Stimulated activated CD8-positive, alpha-beta memory T cell treated with anti-CD3 and anti-CD28 coated beads, Interleukin-2, amount 100 ng/mL, for 1 hour (primary cell): ENCODE measurements at places on chromosomes 13 and 19.

DNA sequence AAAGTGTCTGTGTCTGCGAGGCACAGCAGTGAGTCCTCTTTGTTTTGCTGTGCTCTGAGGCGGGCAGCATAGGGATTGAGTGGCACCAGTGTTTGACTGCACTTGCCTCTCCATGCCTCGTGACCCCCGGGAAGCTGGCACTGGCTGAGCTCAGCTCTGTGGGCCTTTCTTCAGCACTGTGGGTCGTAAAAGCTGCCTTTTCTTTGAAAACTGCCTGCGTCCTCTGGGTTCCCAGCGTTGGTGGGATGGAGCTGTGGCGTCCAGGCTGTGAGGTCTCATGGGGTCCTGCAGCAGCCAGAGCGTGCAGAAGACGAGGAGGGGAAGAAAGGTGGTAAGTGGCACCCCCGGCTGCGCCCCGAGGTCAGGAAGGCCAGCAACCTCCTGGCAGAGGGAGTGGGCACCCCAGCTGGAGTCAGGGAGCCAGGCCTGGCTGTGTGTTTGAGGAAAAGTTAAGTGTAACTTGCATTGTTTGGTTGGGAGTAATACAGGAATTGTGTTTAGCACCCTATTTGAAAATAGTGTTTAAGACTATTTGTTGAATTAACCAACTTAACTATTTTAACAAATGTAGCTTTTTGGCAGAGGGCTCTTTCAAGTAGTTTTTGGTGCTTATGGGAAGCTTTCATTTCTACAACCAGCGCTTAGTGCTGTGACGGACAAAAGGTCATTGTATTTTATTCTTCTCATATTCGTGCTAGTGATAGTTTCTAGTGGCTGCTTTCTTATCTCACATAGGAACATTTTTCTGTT, 79.3 kb upstream of the TEX29 start:
- DNase-seq: no peak

DNA sequence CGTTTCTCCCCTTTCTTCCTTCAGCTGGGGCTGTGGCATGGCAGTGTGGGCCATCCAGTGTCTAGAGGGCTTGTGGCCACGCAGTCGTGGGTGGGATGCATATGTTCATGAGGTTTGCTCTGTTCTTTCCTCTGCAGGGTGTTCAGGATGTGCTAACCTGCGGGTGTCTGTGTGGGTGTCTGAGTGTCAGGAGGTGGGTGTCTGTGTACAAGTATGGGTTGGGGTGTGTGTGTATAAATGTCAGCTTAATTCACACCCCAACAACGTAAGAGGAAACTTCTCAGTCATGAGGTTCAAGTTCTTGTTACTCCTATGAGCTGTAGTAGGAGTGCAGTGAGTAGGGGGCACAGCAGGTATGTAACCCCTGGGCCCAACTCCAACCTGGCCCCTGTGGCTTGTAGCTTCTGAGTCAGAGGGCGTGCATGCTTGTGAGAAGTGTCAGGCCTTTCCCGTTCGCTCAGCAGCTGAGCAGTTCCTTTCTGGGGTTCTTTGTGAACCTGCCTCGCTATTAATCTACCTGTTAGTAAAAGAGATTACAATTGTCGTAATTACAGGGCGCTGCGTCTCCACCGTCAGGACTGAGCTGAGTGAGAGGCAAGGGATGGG, 49.1 kb downstream of the NFIX start:
- DNase-seq: peak; percentile 14

GRCh38 chr13:104686484-104686883, 1620.3 kb upstream of the SLC10A2 start:
- no peak for DNase-seq

DNA sequence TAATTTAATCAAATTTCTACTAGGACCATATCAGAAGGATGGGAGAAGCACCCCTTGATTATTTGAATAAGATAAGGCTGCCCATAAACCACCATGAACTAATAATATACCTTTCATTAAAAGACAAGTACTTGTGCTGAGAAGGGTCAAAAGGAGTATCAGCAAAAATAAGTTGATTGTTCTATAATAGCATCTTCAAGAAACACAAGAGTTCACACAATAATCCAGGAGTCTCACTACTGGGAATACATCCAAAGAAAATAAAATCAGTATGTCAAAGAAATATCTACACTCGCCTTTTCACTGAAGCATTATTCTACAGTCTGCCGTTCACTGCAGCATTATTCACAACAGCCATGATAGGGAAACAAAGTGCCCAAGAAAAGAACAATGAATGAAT, 1310.1 kb upstream of the PCDH9 start:
- DNase-seq: no peak

- DNase-seq: no peak
Measured at GRCh38 chr19:15732388-15732787, 4.6 kb downstream of the OR10H2 start.

DNA sequence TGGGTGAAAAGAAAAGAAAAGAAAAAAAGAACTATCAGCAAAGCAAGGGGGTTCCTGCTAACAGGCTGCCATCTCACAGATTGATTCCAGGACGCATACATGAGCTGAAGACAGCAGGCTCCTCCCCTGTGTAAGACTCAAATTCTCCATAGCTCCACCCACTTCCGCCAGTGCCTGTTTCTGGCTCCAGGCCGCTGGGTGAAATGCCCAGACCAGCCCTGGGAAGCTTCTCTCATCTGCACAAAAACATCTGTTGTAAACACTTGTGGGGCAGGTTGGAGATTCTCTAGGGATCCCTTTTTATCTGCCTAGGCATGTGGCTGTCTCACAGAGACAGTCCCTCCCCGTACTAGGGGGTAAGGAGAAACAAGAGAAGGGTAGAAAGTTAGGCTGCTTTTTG, 1054.4 kb upstream of the SPRY2 start:
- DNase-seq: no peak

- DNase-seq: no peak
Measured at GRCh38 chr19:5121266-5122120, 152.6 kb downstream of the KDM4B start.

- no peak for DNase-seq
Measured at GRCh38 chr13:76329866-76330580, 556.2 kb downstream of the KCTD12 start.

DNA sequence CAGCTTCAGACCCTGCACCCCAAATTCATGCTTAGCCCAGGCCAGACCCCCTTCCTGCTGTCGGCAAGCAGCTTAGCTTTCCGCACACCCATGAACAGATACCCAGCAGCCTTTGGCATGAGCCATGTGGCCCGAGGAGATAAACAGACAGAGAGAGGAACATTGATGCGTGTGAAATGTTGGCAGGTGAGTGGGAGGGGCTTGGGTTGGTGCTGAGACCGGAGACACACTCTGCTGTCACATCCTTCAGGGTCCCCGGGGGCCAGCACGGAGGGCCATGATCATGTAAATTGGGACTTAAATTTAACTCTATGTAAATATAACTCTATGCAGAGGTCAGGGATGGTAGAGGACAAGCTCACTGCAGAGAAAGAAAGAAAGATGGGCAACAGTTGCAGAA, 1.5 kb downstream of the CD22 start:
- DNase-seq: no peak

- DNase-seq: no peak
Measured at GRCh38 chr13:90652036-90652435, 695.5 kb upstream of the MIR17HG start.

- DNase-seq: no peak
Measured at GRCh38 chr13:42364613-42365000, 92.7 kb downstream of the AKAP11 start.

DNA sequence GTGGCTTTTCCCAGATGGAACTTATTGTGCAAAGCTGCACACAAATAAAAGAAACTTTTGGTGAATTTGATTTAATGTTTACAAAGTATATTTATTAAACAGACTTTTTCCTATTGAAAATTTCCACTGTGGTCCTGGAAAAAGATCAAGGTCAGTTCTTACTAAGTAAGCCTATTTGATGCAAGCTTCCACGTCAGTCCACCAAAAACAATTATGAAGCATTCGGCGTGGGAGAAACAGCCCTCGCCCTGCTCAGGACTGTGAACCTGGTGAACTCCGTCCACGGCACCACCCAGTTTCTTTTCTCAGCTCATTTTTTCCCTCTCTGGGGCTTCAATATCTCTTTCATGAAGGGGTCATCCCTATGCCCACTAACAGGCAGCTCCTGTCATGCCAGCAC, 149.8 kb downstream of the EFNB2 start:
- DNase-seq: no peak

DNA sequence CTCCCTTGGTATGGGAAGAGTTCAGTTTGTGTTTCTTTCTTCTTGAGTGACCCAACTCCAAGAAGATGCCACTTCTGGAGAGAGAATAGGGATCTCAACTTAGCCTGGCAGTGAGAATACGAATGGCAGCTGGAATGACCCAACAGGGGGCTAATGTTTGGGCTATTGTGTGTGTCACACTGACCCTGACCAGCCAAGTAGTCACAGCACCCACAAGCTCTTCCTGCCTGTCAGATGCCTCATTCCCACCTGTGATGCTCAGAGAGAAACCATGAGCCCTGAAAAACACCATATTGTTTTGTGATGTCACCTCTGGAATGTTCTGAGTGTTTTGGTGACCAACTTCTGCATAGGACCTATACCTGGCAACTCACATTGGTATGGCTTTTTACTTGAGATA, at the start of gene CBY2:
Gene CBY2, plus strand, starts transcription at position 233 of the 400 bp plus-strand sequence. Its CDS starts 71 bp downstream, at position 304.
- no peak for DNase-seq

DNA sequence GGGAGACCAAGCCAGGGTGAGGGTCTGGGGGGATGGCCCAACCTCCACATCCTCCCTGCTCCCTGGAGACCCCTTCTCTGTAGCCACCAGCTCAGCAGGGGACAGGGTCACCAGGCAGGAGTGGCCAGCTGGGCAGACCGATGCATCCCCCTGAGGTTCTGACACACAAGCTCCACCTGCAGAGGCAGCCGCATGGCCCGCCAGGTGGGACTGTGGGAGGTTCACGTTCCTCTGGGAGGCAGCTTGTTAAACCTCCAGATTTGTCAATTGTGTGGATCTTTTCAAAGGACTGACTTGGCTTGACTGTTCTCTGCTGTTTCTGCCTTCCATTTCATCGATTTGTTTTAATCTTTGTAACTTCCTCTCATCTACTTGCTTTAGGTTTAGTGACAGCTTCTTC, 8.1 kb downstream of the POLRMT start:
- DNase-seq: no peak
